M059J (cell line): ENCODE measurements at places on chromosomes 1 and 21.

DNA sequence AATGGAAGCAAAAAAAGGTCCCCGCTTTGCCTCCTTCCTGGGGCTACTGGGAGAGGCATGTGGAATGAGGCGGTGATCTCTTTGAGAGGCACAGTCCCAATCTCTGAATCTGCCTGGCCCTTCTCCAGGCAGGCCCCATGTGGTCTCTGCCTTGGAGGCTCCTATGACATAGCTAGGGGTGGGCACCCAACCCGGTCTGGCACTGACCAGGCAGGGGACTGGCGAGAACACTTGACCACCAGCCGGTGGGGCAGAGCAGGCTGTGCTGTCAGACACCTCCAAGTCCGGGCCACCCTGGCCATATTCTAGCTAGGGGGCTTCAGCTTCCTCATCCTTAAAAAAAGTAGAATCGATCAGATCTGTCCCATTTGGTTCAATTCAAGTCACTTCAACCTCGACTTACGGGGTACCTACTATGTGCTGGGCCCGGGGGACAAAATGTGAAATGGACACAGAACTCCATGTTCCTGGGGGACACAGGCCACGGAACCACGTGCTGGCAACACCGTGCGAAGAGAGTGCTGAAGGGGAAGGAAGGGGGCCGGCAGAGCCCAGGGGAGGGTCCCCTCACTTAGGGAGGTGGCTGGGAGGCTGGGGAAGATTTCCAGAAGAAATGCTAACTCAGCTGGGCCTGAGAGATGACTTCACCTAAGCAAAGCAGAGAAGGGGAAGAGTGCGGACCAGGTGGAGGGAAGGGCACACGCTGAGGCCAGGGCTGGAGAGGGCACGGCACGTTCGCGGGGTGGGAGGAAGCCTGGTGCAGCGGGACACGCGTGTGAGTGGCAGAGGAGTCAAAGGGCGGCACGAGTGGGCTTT, 33.3 kb downstream of the HSPG2 start:
- DNase-seq: no peak

DNA sequence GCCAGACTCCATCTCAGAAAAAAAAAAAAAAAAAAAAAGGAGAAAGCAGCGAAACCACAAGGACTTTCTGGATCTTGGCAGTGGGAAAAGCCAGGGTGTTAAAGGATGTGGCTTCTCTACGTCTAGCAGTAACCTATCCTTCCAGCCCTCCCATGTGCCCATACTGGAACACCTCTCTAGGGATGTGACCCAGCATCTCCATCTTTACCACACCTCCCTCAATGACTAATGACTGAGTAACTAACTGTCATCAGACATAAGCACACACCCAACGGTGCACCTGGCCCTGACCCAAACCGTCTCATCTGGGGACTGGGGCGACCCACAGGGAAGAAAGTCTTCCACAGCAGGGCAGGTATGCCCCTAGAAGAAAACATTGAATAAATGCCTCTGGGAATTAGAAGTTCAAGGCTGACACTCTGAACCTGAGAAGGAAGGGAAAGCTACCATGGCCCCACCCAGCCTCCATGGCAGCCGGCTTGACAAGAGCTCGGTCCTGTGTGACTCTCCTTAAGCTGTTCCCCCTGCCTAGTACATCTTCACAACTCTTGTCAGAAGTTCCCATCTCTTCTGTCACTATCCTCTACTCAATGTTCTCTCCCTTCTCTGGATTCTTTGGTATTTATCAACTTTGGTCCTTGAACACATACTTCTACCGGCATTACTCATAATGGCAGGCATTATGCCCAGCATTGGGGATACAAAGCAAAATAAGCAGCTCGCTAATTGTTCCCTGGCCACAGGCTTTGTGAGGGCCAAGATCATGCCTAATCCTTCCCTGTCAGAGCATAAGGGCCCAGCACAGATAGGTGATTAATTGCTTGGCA, 14.8 kb upstream of the PAQR6 start:
- DNase-seq: peak; percentile 95

DNA sequence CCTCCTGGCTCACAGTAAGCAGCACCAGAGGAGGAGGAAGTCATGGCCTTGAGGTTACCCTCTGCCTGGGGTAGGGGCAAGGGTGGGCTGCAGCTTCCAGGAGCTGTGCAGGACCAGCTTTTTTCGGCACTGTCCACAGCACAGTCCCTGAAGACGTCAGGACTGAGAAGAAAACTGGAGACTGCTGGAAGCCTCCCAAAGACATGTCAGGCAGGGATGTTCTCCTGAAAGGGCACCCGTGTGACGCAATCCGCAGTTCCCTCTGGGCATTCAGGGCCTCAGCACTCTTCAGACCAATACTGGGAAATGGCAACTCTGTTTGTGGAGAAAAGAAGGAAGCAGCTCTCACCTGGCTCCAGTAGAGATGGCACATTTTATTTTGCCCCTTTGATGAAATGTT, 64.8 kb upstream of the TENT5C start:
- peak; percentile 45 for DNase-seq

- no peak for DNase-seq
Observed at GRCh38 chr1:230270559-230271281, 155.4 kb downstream of the PGBD5 start.

GRCh38 chr21:42864815-42865775, 14.2 kb downstream of the WDR4 start:
- no peak for DNase-seq

DNA sequence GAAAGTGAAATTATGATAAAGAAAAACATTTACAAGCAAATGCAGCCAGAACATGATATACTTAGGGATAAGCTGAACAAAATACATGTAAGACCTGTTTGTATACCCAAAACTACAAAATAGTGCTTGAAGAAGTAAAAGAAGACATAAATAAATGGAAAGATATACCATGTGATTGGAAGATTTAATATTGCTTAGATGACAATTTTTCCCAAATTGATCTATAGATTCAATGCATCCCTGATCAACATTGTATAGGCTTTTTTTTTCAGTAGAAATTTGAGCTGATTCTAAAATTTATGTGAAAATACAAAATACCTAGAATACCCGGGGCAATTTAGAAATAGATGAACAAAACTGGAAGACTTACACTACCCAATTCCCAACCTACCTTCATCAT, 76.4 kb downstream of the GABPA start:
- no peak for DNase-seq

- DNase-seq: no peak
Observed at GRCh38 chr1:112502826-112503225, 5.9 kb upstream of the WNT2B start.

DNA sequence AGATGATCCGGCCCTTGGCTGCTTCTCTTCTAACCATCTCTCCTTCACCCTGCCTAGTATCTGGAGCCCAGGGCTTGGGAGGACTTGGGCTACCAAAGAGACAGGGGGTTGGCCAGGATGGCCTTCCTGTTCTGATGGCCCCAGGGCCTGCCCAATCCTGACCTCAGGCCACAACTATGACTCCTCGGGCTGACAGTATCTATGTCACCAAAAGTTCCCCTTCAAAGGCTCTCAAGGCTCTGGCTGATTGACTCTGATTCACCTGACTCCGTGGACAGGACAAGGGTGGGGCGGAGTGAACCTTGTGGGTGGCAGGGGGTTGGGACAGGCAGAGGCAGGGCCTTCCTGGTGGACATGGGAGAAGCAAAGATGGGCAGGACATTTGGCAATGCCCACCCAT, 12.7 kb downstream of the MEF2D start:
- peak; percentile 38 for DNase-seq

DNA sequence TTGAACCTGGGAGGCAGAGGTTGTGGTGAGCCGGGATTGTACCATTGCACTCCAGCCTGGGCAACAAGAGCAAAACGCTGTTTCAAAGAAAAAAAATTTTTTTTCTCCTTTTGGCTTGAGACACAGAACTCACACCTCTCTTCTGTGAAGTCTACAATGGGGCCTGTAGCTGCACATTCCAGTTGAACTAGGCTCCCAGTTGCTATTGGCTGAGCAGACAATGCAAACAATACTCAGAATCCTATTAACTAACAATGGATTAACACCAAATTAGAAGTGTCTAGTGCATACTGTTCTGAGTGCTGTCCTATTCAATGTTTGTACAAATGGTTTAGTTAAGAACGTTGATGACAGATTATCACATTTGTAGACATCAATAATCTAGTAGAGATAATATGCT, 17.6 kb upstream of the MCL1 start:
- DNase-seq: no peak

DNA sequence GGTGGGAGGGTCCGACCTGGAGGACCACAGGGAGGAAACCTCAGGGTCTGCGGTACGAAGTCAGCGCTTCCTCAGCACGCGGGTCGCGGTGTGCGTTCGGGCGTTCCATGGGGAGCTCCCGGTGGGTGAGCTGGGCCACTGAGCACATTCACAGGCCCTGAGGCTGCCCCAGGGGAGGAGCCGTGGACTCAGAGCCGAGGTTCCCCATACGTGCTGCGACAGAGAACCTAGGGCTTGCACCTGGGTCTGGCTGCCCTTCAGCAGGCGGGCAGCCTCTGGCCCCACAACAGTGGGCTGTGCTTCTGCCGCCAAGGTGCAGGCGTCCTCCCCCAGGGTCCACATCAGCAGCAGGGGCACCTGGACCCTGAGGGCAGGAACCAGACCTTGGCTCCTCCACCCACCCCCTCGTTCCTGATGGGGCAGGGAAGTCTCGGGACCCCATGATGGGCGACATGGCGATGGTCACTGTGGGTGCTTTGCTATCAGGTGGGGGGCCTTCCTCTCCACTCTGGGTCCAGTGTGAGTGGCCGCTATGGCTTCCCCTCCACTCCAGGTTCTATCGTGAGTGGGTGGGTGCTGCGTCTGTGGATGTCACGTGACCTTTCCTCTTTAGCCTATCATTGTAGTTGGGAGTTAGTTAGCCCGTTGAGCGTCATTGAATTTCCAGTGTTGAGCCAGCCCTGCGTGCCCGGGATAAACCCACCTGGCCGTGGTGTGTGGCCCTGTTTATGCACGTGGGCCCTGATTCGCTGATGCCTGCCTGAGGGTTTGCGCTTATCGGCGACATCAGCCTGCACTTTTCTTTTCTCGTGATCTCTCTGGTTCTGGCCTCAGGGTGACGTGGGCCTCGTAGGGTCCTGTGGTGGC, 27.9 kb downstream of the FTCD start:
- DNase-seq: no peak

DNA sequence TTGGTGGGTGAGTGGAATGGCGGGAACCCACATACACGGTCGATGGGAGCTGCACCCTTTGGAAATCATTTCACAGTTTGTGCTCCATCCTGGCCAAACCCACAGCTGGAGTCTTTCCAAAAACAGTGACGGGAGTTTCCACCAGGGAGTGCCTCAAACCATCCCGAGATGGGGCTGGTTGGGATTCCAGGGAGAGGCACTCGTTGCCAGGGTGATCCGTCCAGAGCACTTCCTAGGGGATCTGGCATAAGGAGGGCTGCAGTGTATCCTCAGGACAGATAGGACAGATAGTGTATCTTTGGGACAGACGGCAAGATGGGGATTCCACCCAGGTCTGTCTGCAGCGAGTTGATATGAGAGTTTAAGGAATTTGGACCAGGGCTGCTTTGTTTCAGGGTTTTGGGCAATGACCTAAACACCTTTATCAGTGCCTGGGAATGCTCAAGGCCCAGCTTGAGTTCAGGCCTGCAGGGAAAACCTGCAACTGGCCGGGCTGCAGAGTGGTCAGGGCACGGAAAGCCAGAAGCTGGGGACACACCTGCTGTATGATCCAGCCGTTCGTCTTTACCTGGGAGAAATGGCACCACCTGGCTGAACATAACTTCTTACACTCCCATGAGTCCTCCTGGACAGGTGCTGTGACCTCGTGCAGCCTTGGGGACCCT, 3.4 kb upstream of the POFUT2 start:
- DNase-seq: peak; percentile 67
